ENCODE measurements at places on chromosomes 7 and 10.

DNA sequence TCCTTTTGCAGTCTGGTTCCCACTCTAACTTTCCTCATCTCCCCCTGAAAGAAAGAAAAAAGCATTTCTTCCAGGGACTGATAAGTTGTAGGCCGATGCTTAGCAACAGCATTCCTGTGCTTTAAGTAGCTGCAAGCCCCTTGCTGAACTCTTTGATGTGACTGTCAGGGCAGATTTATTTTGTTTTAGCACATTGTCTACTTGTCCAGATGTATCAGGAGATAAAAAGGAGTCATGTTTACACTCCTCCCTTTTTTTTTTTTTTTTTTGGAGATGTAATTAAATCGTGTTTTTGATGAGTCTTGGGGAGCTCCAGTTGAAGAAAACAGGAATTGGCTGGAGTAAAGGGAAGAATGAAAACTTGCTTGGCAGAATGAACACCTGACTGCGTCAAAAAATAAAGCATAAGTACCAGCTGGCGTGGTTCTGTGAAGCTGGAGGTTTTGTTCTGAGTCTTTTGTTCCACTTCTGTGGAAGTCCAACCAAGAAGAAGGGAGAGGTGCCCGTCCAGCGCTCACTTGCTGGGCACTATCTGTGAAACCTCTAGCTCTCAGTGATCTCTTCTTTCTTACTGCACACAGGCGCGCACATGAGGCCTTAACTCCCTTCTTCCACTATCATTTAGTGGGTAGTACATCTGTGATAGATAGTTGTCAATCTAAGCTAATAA is 871.7 kb downstream of the LRMDA start:
- DNase-seq, result no peak

GRCh38 chr10:101079874-101080273 is 18.1 kb downstream of the KAZALD1 start:
- no peak for DNase-seq

GRCh38 chr10:43252166-43252782 is 14.6 kb downstream of the RASGEF1A start:
- no peak for DNase-seq

- no peak for DNase-seq
Measured at GRCh38 chr7:66409493-66409892, 204.4 kb downstream of the TPST1 start.

- DNase-seq, result no peak
Measured at GRCh38 chr7:50362142-50362541, 57.6 kb downstream of the IKZF1 start.

DNA sequence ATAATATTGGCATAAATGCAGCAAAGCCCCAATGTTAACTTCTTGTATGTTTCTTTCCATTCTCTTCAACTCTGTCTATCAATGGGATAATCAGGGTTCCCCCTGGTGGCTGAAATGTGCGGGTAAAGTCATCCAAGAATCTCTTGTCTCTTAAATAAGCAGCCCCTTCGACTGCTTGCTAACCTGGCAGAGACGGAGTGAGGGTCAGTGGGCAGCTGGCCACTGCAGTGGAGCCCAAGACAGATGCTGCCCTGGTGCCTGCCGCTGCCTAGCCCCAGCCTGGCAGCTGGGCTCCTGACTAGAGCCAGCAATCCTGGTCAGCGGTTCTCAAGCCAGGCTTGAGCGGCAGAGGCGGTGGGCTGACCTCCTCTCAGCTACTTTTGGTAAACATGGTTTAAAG is 248.9 kb downstream of the COBL start:
- peak; percentile 54 for DNase-seq

- DNase-seq, result no peak
Measured at GRCh38 chr10:109619914-109620313, 303.4 kb downstream of the XPNPEP1 start.

GRCh38 chr10:88289342-88289741 is 293.8 kb downstream of the RNLS start:
- DNase-seq, result no peak

DNA sequence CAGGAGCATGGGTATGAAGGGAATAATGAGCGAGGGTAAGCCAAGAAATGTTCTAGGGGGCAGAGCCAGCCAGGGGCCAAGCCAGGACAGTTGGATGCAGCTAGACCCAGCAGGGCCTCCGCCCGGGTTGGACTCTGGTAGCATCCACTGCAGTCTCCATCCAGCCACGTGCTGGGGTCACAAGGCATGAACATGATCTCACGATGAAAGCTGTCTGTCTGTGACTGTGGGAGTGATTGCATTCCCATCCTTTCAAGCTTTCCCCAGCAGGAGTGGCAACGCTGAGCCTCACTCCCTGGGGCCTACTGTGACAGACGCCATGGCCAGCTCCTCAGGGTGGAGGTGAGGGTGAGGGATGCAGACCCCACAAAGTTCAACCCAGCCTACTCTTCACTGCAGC is 47.8 kb upstream of the RET start:
- no peak for DNase-seq

- no peak for DNase-seq
Measured at GRCh38 chr10:107544706-107545520, 380.4 kb upstream of the SORCS1 start.

- no peak for DNase-seq
Measured at GRCh38 chr10:5983774-5984173, 6.4 kb upstream of the IL15RA start.

DNA sequence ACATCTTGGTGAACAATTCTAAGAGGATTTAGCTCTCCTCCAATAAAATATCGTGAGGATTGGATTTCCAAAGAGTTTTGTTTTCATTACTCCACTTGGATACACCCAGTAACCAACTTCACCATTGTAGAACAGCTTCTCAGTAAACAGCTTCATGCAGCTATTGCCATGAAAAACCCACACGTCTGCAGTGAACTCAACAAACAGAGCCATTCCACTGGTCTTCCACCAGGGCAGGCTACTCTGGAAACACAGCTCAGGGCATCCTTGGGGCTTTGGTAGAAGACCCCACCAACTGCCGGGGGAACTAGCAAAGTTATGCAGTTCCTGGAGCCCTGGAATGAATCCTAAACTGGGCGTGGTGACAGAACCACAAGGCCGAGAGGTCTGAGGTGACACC is 77.4 kb downstream of the CALN1 start:
- no peak for DNase-seq

DNA sequence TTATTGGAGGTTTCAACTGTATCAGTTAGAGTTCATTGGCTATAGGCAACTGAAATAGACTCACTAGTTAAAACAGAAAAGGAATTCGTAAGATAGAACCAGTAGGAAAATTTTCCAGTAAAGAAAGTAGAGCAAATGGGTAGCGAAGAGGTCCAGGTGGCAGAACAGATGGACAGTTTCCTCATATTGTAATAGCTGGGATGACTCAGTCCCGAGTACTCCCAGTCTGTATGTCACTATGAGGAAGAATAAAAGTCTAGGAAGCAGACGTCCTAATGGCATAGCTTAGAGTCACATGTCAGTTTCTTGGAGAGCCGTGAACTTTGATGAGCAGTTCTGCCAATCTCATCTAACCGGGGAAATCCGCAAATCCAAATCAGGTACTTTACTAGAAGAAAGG is 95.3 kb downstream of the RNF32 start:
- DNase-seq, result no peak

- no peak for DNase-seq
Measured at GRCh38 chr10:132591166-132591971, 53.8 kb downstream of the INPP5A start.

DNA sequence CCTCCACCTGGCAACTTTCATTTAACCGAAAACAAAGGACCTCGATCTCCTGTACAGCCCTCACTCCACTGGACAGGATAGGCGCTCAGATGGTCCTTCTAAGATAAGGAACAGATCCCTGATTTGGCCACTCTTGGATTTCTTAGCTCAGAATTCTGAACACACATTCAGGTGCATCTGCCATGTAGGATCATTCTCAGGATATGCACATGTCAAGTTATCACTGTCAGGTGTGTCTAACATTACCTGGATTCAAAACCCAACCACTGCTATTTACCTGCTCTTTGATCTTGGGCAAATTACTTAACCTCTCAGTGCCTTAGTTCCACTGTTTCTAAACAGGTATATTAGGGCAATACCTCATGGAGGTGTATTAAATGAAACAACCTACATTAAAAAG is 12.2 kb upstream of the ADD3 start:
- no peak for DNase-seq

- no peak for DNase-seq
Measured at GRCh38 chr7:26179826-26180497, 20.6 kb downstream of the HNRNPA2B1 start.

DNA sequence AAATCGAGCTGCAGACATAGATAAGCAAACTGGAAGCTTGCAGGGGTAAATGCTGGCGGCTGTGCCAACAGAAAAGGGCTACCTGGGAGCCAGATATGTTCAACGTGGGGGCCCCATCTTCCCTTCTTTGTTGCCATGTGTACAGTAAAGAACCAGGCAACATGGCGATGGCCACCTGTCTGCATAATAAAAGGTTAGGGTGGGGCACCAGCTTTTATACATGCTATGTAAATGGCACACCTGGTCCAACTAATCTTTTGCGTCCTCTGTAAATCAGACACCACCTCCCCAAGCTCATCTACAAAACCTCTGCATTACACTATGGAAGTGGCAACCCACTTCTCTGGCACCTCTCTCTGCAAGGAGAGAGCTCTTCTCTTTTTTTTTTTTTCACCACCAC is 13.9 kb downstream of the BUD31 start:
- no peak for DNase-seq

GRCh38 chr7:112940314-112940732 is 146.3 kb downstream of the GPR85 start:
- no peak for DNase-seq

GRCh38 chr10:5165738-5166137 is 19.2 kb downstream of the AKR1C8 start:
- no peak for DNase-seq

DNA sequence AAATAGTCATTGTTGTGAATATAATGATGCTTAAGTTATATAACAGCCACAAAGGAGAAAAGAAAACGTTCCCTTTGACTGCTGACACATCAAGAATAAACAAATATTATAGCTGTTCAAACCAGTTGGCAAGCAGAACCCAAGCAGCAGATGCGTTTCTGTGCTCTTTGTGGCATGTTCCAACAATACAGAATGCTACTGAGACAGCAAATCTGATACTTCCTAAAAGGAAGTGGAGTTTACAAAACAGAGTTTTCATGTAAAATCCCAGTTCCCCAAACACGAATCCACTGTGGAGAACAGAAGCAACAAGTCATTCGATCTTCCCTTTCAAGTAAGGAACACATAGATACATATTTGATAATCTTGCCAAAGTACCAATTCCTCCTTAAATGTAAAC is 170.9 kb upstream of the ASAH2 start:
- DNase-seq, result no peak

- peak; percentile 46 for DNase-seq
Measured at GRCh38 chr7:100483722-100484672, at the start of gene NYAP1. Gene NYAP1, plus strand, starts transcription at chr7:100483927. Its CDS starts 1,385 bp downstream, at chr7:100485312.

- no peak for DNase-seq
Measured at GRCh38 chr7:41820111-41820671, 117.3 kb upstream of the INHBA start.

GRCh38 chr10:13404305-13404759 is 56.2 kb upstream of the SEPHS1 start:
- DNase-seq, result no peak

GRCh38 chr10:29618341-29619171 is 16.2 kb downstream of the SVIL start:
- no peak for DNase-seq

DNA sequence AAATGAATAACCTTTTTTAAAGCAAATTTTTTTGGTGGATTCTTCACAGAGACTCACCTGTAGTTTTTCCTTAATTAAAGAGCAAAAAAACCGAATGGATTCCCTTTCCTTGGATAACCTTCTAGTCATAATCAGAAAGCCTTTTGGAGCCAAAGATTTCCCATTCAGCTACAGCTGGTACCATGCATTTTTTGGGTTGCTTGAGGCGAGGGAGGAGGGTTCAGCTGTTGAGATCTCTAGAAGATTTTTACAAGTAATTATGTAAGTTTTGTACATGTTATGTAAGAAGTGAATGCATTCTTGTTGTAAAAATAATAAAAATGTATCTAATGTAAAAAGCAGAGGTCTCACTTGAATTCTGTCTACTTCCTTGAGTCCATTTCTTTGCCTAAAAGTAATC is 463.2 kb downstream of the SORCS3 start:
- DNase-seq, result no peak

GRCh38 chr7:134307320-134307719 is 9.4 kb downstream of the SLC35B4 start:
- DNase-seq, result no peak

DNA sequence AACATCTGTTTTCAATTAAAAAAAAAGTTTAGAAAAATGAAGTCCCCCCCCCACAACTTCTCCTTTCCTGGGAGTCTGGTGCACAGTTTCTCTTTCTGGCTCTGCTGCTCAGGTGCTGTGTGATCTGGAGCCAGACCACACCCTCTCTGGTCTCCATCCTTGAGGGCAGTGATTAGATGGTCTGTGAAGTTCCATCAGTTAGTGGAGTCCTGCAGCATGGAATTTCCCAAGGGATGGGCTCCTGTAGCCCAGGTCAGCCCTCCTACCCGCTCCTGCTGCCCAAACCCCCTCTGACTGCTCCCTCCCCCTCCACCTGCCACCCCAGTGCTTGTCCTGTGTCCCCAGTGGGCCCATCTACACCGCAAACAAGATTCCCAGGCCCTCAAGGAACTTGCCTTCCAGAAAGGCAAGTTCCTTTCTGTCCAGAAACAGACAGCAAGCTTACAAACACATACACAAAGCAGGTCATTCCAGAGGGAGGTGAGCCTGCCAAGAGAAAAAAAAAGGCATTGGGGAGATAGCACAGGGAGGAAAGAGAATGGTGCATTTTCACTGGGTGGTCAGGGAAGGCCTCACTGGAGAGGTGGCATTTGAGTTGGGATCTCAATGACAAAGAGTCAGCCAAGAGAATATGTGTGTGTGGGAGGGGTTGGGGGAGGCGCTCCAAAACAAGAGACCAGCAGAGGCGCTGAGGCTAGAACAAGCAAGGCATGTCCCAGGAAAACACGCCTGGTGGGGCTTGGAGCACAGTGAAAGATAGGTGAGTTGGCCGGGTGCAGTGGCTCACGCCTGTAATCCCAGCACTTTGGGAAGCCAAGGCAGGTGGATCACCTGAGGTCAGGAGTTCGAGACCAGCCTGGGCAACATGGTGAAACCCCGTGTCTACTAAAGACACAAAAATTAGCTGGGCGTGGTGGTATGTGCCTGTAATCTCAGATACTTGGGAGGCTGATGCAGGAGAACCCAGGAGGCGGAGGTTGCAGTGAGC is 49.5 kb upstream of the SLC29A3 start:
- DNase-seq, result no peak

DNA sequence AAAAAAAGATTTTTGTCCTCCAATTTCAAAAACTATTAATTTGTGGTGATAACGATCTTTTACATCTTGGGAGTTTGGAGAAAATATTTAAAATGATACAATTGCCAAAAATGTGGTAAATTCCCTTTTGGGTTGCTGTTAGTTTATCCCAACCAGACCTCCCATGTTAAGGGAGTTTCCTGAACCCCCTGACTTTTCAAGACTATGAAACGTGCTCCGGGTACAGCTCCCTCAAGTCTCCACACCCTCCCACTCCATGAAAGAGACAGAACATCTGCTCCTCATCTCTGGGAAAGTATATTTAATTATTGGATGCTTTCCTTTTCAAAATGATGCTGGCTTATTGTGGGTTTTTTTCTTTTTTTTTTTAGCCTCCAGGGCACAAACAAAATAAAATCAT is 534.6 kb upstream of the NRP1 start:
- no peak for DNase-seq

Measured in activated CD4-positive, alpha-beta memory T cell treated with anti-CD3 and anti-CD28 coated beads for 36 hours (primary cell).